ENCODE measurements at places on chromosomes 4 and X. TPM values are rescaled to one million over a fixed set of nuclear protein-coding genes. Genes with fewer than 3 reads are reported as not detected.

The DSPP gene
- not detected for polyA plus RNA-seq

The GAGE12H gene
- not detected for polyA plus RNA-seq

The DMP1 gene
- polyA plus RNA-seq: not detected

The FGF13 gene
- not detected for polyA plus RNA-seq

The NAT8L gene
- polyA plus RNA-seq: 0.02 TPM

The VCX2 gene
- not detected for polyA plus RNA-seq

The HSFX2 gene
- not detected for polyA plus RNA-seq

The CFAP299 gene
- not detected for polyA plus RNA-seq

The MAGEA4 gene
- not detected for polyA plus RNA-seq

The FAM149A gene
- polyA plus RNA-seq: not detected

The NEUROG2 gene
- polyA plus RNA-seq: not detected

The GAGE1 gene
- not detected for polyA plus RNA-seq

The BMP2K gene
- polyA plus RNA-seq: 1.2 TPM

The ASB12 gene
- not detected for polyA plus RNA-seq

The PRICKLE3 gene
- polyA plus RNA-seq: 3.5 TPM

The MED12 gene
- polyA plus RNA-seq: 6.3 TPM

The AP1AR gene
- polyA plus RNA-seq: 20.7 TPM

The TECRL gene
- not detected for polyA plus RNA-seq

The FAM9C gene
- polyA plus RNA-seq: not detected

The TEX13B gene
- polyA plus RNA-seq: not detected

The VSIG1 gene
- polyA plus RNA-seq: 16.4 TPM

The LRPAP1 gene
- polyA plus RNA-seq: 111 TPM

The CENPVL3 gene
- polyA plus RNA-seq: not detected

The CCSER1 gene
- polyA plus RNA-seq: 0.60 TPM

The NPNT gene
- polyA plus RNA-seq: not detected

The MAP7D3 gene
- 2.5 TPM for polyA plus RNA-seq

The DUSP21 gene
- not detected for polyA plus RNA-seq

The GPRASP1 gene
- 4.9 TPM for polyA plus RNA-seq

The TKTL2 gene
- not detected for polyA plus RNA-seq

The TXK gene
- polyA plus RNA-seq: 69.1 TPM

The SPANXA2 gene
- polyA plus RNA-seq: not detected

The RASSF6 gene
- not detected for polyA plus RNA-seq

The TAPT1 gene
- 35.3 TPM for polyA plus RNA-seq

The SPANXN4 gene
- polyA plus RNA-seq: not detected

The ARR3 gene
- not detected for polyA plus RNA-seq

The RBMXL3 gene
- not detected for polyA plus RNA-seq

The MCF2 gene
- polyA plus RNA-seq: not detected

The NAA11 gene
- polyA plus RNA-seq: not detected

The SSX5 gene
- not detected for polyA plus RNA-seq

The LUZP4 gene
- not detected for polyA plus RNA-seq

The GDPD2 gene
- polyA plus RNA-seq: not detected

The SLC10A3 gene
- polyA plus RNA-seq: 35.8 TPM

The CHRDL1 gene
- polyA plus RNA-seq: not detected

The ESX1 gene
- polyA plus RNA-seq: not detected

The GAGE12F gene
- polyA plus RNA-seq: not detected

The UCP1 gene
- not detected for polyA plus RNA-seq

The ABCG2 gene
- 0.69 TPM for polyA plus RNA-seq

The SPANXC gene
- polyA plus RNA-seq: not detected

The TXLNG gene
- 15.5 TPM for polyA plus RNA-seq

The NAP1L5 gene
- polyA plus RNA-seq: 2.4 TPM

The ZNF732 gene
- polyA plus RNA-seq: not detected

The RGN gene
- not detected for polyA plus RNA-seq

The CDX4 gene
- polyA plus RNA-seq: not detected

The REPS2 gene
- polyA plus RNA-seq: 0.05 TPM

The TNIP3 gene
- 1.5 TPM for polyA plus RNA-seq

The SLC16A2 gene
- polyA plus RNA-seq: not detected

The GYG2 gene
- polyA plus RNA-seq: not detected

The HOPX gene
- polyA plus RNA-seq: 5.6 TPM

The MAGED4 gene
- not detected for polyA plus RNA-seq

All from CD4-positive, CD25-positive, alpha-beta regulatory T cell (primary cell).